Stimulated activated CD4-positive, alpha-beta T cell treated with anti-CD3 and anti-CD28 coated beads, Interleukin-15, amount 100 ng/mL, for 24 hours (primary cell): ENCODE measurements at places on chromosomes 16 and 17.

DNA sequence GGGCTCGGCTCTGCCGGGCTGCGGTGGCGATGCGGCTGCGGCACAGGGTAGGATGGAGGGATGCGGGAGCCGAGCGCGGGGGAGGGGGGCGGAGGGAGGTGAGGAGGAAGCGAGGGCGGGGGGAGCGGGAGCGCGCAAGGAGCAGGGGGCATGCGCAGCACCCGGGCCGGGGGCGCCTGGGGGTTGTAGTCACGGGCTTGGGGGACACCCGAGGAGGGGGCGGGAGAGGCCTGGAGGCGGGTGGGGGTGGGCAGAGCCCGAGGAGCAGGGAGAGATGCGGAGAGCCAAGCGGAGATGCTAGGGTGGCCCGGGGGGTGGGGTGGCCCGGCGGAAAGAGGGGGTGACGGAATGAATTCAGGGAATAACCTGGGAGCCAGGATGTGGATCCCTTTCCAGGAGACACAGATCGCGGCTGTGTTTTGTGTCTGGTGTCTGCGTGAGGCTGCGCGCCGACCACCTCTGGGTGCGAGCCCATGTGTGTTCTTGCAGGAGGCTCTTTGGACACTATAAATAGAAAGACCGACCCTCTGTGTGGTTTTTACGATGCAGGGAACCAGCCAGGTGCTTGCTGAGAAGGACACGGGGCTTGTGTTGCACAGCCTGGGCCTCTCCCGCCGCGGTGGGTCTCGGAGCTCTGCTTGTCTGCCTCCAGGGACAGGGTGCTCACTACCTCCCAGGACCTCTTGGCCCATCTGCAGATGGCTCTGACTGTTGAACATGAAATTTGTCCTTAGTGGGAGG is at the start of gene STX1B:
STX1B (minus strand) TSS at position 54 of the 741 bp plus-strand sequence. CDS start 242 bp downstream, outside the sequence.
- DNase-seq, result peak; percentile 66

GRCh38 chr17:73788111-73788510 is 143.9 kb upstream of the SDK2 start:
- no peak for DNase-seq

- no peak for DNase-seq
These were observed 195.0 kb upstream of the CPHXL start for GRCh38 chr16:75921281-75921680.

- no peak for DNase-seq
These were observed 14.8 kb upstream of the WFDC1 start for GRCh38 chr16:84279881-84280280.

- DNase-seq, result no peak
These were observed 1028.1 kb upstream of the EEF2KMT start for GRCh38 chr16:6125483-6126259.

DNA sequence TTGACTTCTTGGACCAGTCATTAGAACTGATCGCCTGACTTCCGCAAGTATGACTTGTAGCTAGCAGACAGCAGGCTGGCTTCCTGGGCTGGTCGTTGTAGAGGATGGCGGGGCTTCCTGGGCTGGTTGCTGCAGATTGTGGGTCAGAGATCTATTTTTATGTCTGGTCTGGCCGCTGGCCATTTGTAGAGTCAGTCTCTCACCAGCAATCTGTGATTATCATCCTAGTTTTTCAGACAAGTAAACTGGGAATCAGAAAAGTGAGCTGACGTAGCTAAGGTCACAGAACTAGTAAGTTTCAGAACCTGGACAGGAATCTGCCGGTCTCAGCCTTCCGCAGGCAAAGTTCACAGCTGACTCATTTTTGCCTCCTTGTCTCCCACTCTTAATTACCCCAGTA is 19.1 kb downstream of the GPR142 start:
- no peak for DNase-seq

GRCh38 chr16:26700250-26700649 is 366.5 kb upstream of the C16orf82 start:
- DNase-seq, result no peak

DNA sequence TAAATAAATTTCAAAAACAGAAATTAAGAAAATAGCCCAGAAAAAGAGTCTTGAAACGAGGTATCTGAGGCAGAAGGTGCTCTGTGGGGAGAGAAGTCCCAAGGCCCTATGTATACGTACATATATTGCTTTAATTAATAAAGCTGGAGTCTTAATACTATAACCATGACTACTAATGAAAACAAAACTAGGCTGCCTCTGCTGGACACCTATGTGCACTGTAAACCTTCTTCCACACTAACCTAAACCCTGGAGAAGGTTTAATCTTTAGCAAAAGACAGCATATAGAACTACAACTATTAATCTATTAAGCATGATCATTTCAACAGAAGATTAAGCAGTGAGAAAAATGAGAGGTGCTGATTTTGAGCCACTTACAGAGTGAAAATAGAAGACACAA is 153.9 kb upstream of the C17orf78 start:
- no peak for DNase-seq

DNA sequence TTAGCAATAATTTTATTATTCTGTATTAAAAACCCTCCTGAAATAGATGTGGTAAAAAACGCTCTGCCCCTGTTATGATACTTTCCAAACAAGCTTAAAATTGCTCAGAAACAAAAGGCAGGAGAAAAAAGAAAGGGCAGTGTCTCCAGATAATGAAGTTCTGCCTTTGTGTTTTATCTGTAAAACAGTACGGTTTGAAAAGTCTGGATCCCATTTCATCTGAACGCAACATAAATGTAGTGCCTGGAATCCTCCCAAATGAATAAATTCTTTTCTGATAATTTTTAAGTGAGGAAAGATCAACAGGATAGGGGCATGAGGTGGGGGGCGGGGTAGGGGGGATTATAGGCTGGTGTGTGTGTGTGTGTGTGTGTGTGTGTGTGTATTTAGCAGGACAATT is 87.5 kb upstream of the SOX9 start:
- no peak for DNase-seq

- DNase-seq, result no peak
These were observed 9.4 kb downstream of the TIGD7 start for GRCh38 chr16:3295783-3296182.

GRCh38 chr17:82019690-82020571 is 2.7 kb downstream of the CENPX start:
- DNase-seq, result peak; percentile 83

GRCh38 chr17:19651451-19652238 is 3.1 kb downstream of the ALDH3A2 start:
- no peak for DNase-seq

DNA sequence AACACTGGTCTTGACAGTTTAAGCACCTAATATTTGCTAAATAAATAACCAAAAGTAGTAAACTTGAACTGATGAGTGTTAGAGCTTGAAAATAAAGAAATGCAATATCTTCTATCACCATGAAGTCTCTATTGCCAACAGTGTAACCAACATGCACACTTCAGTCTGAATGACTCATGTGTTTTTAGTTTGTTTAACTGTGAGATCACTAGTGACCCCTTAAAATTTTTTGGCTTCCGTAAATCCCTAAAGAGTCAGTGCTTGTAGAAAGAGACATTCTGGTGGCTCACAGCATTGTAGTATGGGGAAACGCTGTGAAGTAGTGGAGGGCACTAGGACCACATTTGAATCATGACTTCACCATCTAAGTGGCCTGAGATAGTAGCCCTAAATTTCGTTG is 341.1 kb downstream of the PMP22 start:
- no peak for DNase-seq

GRCh38 chr16:56657555-56658326 is at the start of gene MT1F:
Gene MT1F (plus strand): TSS chr16:56657959. CDS start chr16:56658059, 100 bp downstream.
- DNase-seq, result peak; percentile 84

- no peak for DNase-seq
These were observed 10.8 kb upstream of the ANKS4B start for GRCh38 chr16:21222495-21223337.

GRCh38 chr16:74682556-74682955 is 15.9 kb upstream of the RFWD3 start:
- no peak for DNase-seq

DNA sequence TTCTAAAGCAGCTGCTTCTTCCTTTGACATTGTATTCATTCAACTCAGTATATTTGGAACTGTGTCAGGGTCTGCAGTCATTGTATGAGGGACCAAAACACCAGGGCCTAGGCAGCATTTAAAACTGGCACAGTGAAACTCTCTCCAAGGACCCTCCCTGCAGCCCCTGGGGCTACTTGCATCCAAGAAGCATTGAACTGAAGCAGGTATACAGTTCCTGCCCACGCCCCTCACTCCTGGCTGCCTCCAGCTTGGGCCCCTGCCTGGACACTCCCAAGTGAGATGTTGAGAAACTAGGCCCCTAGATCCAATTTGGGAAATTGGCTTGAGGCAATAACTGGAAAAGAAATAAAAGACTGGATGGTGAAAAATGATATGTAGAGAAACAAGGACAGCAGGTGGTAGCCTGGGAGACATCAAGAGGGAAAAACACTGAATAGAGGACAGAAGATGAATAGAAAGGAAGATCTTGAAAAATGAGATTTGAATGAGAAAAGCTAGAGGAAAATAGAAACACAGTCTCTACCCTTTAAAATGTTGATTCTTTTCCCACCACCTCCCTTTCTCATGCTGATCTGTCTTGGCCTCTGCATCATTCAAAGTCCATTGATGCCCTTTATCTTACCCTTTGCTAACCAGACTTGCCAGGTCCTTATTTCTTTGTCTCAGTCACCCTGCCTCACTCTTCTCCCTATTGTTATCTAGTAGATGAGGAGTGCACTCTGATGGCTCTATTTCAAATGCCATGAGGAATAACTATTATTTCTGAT is 368.8 kb upstream of the CDH8 start:
- DNase-seq, result no peak

DNA sequence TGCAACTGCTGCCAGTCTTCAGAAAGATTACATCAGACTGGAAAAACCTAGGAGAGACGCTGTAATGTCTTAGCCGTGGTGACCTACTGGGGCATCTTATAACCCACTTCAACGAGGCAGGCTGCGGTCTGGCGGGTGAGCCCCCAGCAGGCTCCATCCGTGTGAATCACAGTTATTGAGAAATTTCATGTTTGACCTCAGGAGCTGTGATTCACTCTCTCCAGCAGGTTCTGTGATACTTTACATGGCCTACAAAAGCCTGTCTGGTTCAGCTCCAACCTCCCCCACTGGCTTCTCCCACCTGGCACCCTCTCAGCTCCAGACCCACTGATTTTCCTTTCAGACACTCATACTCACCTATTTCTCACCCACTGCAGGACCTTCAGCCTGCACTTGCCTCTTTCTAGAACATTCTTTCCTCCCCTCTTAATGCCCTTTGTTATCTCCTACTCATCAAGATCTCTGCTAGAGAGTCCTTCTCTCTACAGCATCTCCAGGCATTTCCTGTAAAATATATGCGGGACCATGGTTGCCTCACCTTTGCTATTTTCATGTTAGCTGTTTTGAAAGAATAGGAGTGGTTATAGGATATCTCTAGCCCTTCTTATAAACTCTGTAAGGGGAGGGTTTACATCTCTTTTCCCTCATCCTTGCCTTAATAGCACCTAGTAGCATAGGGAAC is 227.9 kb downstream of the MAF start:
- DNase-seq, result peak; percentile 56

GRCh38 chr16:83530293-83530692 is 277.5 kb upstream of the HSBP1 start:
- no peak for DNase-seq

DNA sequence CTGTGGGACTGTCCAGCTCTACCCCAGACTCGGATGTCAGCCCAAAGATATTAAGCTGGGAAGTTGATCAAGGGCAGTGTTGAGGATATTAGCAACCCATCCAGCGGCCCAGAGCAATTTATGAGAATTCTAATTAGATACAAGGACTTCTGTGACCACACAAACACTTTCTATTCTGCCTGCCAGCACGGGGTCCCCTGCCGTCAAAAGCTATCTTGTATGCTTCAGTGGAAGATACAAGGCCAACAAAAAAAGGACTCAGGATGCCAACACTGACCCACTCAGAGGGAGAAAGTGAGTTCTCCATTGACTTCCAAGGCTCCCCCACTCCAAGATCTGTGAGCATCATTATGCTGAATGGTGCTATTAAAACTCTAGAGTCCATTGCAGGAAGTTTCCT is 390.7 kb downstream of the GRIN2A start:
- no peak for DNase-seq

DNA sequence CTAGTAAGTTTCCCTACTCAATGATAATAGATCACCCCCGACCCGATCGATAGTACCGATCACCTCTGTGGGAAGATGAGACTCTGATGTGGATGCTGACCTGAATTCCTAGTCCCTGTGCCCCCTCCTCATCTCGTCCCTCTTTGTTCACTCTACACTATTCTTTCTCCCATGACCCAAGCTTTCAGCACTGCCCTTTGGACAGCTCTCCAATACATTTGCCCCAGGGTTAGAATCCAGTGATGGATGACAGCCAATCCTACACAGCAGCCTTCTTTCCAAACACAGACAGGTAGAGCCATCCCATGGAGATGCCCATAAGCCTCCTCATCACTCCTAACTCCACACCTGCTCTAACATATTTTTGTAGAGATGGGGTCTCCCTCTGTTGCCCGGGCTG is 141.1 kb downstream of the GSG1L start:
- no peak for DNase-seq

DNA sequence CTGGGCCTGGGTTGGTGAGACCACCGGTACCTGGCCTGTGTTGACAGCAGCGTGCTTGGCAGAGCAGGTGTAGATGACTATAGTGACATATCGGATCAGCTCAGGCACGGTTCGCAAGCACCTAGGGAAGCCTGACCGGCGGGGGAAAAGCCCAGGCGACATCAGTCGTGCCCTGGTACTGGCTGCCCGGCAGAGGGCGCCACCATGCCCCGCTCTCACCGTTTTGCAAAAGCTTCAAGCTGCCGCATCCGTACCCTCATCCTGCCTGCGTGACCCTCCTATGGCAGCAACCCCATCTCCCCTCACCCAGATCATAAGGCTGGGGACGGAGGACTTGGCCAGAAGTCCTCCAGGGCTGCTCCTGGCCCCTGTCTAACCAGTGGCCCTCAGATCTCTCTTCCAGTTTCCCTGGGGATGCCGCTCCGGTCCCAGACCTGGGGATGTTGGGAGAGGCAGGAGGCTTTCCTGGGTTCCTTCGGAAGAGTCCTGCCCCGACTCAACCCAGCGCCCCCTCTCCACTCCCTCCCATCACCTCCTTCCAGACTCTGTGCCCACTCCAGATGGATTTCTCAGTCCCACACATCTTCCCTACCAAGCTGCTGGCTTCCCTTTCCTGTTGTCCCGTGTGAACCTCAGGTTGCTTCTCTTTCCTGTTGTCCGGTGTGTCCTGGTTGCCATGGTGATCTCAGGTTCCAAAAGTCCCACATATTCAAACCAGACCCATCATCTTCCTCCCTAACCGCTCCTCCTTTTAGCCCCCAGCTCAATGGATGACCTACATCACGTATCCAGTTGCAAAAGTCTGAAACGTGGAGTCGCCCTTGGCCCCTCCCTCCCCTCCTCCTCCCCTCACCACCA is 13.7 kb downstream of the ALOX12B start:
- DNase-seq, result peak; percentile 92

GRCh38 chr16:86569701-86570447 is 3.2 kb downstream of the FOXC2 start:
- DNase-seq, result no peak
